ENCODE measurements at places on chromosomes 4 and X. TPM values are rescaled to one million over a fixed set of nuclear protein-coding genes. Genes with fewer than 3 reads are reported as not detected.

Gene FAM47E
- not detected for total RNA-seq

Gene YY2
- 2.0 TPM for total RNA-seq

Gene XAGE3
- not detected for total RNA-seq

Gene MUC7
- total RNA-seq = not detected

Gene PPP2R2C
- not detected for total RNA-seq

Gene TMEM35A
- total RNA-seq = not detected

DNA sequence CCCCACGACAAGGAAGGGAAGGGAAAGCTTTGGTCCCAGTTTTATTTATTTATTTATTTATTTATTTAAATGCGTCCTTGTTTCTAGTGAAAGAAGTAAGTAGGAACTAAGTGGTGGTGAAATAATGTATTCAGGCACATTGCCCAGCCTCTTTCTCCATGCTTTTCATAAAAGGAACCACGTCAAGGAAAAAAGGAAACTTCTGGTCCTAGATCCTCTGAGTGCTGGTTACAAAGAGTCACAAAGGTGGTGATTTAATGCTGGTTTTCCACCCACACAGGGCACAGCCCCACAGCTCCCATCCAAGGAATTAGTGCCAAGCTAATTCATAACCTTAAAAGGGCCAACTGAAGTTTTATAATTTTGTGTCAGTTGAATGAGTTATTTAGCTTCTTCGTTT, 206.6 kb upstream of the GYPA start:
- peaks cover 3% of the 10 kb centered on the region for H3K27me3 ChIP-seq
- no peak overlapping the region for H3K27ac ChIP-seq
- H3K4me1 ChIP-seq = no peaks in the 10 kb centered on the region
- no peak for DNase-seq
- H3K36me3 ChIP-seq = no peaks in the 10 kb centered on the region
- H3K4me3 ChIP-seq = no peak overlapping the region

DNA sequence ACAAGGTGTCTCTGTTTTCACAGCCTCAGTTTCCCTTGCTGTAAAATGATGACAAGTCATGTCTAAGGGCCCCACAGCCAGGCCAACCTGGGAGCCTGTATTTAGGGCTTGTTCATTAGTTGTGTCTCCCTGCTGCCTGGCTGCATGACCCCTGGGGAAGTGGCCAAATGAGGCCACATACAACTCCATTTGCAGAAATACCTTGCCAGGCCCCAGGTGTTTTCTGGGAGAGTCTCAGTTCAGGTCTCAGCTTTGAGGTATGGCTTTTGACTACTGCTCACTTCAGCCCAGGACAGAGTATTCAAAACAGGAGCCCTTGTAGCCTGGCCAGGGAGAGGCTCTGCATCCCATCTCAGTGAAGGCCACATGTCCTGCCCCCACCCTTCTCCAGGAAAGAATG, 202.5 kb upstream of the MAMLD1 start:
- H3K4me3 ChIP-seq = no peak overlapping the region
- no peak for DNase-seq
- H3K4me1 ChIP-seq = no peaks in the 10 kb centered on the region
- no peaks in the 10 kb centered on the region for H3K36me3 ChIP-seq
- no peaks in the 10 kb centered on the region for H3K27me3 ChIP-seq

GRCh38 chrX:116142976-116143375, 27.6 kb upstream of the AGTR2 start:
- H3K4me3 ChIP-seq = no peak overlapping the region
- H3K27me3 ChIP-seq = no peaks in the 10 kb centered on the region
- DNase-seq = no peak
- no peak overlapping the region for H3K27ac ChIP-seq
- H3K4me1 ChIP-seq = no peaks in the 10 kb centered on the region

DNA sequence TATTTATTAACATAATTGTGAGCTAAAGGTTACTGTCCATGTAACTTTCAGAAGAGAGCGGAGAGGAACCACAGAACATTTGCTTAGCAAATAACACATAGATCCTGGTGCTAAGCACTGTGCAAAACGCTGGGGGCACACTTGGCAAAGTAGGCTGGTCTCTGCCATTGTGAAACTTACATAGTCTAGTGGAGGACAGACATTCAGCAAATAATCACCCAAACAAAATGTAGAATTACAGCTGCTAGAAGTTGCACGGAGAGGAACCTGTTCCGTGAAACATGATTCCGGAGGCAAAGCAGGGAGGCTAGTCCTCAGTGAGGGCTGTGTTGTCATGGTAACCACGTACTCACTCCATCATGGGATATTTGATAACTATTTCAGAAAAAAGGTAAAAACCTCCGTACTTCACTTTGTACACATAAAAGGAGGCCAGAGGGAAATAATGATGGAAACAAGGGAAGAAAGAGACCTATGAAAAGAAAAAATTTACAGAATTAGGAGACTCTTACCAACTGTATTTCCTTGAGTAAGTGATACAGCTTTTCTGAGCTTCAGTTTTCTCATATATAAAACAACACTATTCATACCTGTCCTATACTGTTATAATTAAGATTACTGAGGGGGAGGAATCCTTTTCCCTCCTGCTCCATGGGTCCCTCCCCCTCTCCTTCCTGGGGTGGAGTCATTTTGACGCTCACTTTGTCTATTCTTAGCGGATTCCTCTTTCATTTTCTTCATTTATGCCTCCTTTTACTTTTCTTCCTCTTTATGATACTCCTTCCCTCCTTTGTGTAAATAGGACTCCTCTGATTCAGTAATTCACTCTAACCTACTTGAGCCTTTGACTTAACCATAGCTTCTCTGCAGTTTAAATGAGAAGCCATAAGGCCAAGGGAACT, 825 bp upstream of the RASGEF1B start:
- H3K4me1 ChIP-seq = peaks cover 27% of the 10 kb centered on the region
- H3K27ac ChIP-seq = peak overlapping the region; percentile 82
- peak; percentile 50 for DNase-seq
- no peaks in the 10 kb centered on the region for H3K36me3 ChIP-seq

DNA sequence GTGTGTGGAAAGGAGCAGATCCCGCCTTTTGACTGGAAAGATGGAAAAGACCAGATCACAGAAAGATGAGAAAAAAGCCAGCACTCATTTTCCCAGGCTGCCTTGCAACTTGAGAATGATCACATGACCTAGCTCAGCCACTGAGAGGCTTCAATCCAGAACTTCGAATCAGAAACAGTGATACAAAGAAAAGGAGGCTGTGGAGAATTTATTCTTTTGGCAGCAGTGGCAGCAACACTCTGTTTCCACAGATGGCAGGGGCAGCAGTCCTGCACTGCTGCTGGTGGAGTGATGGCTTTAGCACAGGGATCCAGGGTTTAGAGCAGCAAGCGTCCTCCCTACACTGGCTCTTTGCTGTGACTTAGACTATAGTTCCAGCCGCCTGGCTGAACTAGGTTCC, 77.8 kb upstream of the SH3RF1 start:
- DNase-seq = no peak
- no peak overlapping the region for H3K27ac ChIP-seq
- H3K36me3 ChIP-seq = no peaks in the 10 kb centered on the region
- H3K4me3 ChIP-seq = no peak overlapping the region

DNA sequence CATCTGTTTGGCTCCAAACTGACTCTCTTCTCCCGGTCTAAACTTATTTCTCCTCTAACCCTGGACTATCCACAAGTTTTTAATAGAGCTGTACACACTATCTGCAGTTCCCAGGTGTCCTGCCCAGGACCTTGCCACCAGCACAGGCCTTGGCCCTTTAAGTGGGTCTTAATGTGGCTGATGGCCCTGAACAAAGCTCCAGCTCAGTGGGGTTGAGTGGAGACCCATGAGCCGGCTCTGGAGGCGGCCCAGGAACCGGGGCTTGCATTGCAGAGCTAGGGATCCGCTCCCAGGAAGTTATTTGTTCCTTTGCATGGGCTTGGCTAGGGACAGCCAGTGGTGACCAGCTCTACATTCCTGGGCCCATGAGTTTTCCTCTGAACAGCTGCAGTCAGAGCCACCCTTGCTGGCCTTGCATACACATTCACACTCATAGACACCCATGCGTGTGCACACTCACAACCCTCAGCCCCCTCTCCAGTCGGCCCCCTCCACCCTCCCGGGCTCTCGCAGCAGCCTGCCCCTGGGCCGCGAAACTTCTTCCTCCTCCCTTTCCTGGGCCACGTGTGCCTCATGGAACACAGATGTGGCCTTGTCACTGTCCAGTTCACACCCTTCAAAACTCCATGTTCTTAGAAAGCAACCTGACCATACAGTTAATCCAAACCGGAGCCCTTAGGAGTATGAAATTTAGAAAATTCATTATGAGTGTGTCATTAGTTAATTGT, 58.2 kb downstream of the GPR143 start:
- peaks cover 16% of the 10 kb centered on the region for H3K36me3 ChIP-seq
- peaks cover 8% of the 10 kb centered on the region for H3K4me1 ChIP-seq
- DNase-seq = no peak
- no peak overlapping the region for H3K27ac ChIP-seq
- no peak overlapping the region for H3K4me3 ChIP-seq
- no peaks in the 10 kb centered on the region for H3K27me3 ChIP-seq

GRCh38 chrX:51420610-51421009, 75.8 kb downstream of the NUDT11 start:
- no peaks in the 10 kb centered on the region for H3K27me3 ChIP-seq
- peak; percentile 53 for DNase-seq
- peaks cover 2% of the 10 kb centered on the region for H3K4me1 ChIP-seq

DNA sequence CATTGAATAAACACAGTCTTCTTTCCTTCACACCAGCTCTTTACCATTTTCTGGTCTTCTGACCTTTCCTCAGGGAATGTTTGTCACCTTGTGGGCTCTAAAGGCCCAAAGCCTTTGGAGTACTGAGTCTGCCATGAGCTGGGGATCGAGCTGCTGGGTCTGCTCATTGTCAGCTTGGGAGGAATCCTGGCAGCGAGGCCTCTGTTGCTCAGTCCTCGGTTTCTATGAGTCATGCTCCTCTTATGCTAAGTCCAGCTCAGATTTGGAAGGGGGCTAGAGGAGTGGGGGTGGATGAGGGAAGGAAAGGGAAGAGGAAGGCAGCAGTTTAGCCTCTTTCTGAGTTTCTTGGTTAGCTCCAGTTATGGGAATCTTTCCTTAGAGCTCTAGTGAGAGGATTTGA, 31.1 kb downstream of the NHSL2 start:
- no peaks in the 10 kb centered on the region for H3K4me1 ChIP-seq
- no peaks in the 10 kb centered on the region for H3K36me3 ChIP-seq
- no peak for DNase-seq
